ENCODE measurements at places on chromosomes 6 and 20.

DNA sequence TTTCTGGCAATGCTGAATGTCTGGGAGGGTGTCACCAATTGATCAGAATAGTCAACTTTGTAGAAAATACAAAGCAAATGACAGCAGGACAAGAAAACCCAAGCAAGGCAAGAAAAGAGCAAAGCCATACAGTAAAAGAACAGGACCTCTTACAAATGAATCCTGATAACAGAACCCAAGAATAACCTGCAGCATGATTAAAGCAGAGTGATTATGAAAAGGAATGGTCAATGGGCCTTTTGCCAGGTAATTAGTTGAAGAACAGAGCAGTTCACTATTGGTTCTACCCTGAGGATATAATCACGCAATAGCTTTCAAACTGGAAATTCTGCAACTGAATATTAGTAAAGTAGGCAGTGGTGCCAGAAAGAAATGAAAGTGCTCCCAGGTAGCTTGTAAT, 319.8 kb downstream of the FRK start:
- no peak for DNase-seq

GRCh38 chr6:90384720-90385119, 88.1 kb upstream of the BACH2 start:
- DNase-seq, result no peak

DNA sequence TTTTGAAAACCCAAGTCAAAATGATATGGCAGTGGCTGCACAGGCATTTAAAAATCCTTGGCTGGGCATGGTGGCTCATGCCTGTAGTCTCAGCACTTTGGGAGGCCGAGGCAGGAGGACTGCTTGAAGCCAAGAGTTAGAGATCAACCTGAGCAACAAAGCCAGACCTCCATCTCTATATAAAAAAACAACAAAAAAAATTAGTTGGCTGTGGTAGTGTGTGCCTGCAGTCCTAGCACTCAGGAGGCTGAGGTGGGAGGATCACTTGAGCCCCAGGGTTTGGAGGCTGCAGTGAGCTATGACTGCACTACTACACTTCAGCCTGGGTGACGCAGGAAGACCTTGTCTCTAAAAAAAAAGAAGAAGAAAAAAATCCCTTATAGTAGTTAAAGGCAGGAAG, 142.9 kb downstream of the MYB start:
- DNase-seq, result no peak

- DNase-seq, result peak; percentile 54
Observed at GRCh38 chr6:137217801-137218472, 1.2 kb downstream of the IFNGR1 start.

- DNase-seq, result no peak
Observed at GRCh38 chr6:24076011-24076410, 50.0 kb upstream of the NRSN1 start.

GRCh38 chr20:39676857-39677391, 714.8 kb downstream of the DHX35 start:
- DNase-seq, result peak; percentile 38

DNA sequence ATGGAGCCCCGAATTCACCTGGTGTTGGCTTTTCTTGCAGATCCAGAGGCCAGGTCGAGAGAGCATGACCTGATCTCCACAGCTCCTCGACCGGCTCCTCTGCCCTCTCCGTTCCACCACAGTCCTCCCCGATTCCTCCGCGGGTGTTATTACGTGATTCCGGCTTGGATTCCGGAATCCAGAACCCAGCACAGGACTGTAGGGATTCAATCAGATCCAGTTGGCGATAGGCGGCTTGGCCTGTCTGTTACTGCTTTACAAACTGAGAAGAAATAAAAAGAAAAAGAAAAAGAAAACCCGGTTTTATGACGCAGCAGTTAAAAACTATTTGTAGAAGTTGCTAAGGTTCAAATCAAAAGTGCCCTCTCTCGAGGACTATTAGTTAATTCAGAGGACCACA, 222.7 kb downstream of the EYA2 start:
- no peak for DNase-seq

GRCh38 chr6:36769676-36770499, 69.4 kb downstream of the CPNE5 start:
- peak; percentile 60 for DNase-seq

GRCh38 chr20:44028003-44028730, 113.5 kb downstream of the TOX2 start:
- DNase-seq, result no peak

DNA sequence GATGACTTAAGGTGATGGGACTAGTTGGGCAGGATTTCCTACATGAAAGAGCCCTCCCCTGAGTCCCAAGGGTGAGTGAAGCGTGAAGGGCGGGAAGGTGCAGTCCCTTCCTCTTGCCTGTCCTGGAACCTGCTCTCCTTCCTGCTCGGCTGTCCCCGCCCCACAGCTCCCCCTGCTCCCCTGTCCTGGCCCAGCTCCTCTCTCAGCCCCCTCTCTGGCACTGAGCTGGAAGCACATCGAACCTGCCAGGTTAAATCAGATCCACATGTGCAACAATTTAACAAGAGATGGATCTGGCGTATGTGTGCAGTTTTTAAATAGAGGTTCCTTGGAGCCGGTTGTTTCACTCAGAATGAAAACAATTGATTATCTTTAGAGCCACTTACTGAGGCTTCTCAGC, 95.0 kb downstream of the LRFN2 start:
- no peak for DNase-seq

DNA sequence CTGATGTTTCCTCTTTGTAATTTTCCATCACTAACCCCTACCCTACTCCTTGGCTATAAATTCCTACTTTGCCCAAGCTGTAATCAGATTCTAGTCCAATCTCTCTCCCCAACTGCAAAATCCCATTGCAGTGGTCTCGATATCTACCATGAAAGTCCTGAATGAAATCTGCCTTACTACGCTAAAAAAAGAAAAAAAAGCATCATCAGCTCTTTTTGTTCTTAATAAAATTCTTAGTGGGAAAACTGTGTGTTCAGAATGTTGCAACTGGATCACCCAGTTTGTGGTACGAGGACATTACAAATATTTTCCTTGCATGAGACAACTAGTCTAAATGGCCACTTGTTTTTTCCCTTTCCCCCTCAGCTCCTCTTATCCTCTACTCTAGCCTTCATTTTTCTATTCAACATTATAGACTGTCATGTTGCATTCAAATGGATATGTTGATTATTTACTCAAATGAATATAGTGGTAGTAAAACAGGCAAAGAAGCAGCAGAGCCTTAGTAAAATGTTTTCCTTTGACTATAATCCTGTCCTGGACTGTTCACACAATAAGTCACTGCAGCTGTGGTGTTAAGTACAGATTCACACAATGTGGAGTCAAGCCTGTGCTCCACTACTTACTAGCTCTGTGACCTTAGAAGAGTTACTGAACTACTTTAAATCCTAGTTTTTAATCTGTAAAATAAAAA, 527.1 kb upstream of the MARCKS start:
- DNase-seq, result no peak

DNA sequence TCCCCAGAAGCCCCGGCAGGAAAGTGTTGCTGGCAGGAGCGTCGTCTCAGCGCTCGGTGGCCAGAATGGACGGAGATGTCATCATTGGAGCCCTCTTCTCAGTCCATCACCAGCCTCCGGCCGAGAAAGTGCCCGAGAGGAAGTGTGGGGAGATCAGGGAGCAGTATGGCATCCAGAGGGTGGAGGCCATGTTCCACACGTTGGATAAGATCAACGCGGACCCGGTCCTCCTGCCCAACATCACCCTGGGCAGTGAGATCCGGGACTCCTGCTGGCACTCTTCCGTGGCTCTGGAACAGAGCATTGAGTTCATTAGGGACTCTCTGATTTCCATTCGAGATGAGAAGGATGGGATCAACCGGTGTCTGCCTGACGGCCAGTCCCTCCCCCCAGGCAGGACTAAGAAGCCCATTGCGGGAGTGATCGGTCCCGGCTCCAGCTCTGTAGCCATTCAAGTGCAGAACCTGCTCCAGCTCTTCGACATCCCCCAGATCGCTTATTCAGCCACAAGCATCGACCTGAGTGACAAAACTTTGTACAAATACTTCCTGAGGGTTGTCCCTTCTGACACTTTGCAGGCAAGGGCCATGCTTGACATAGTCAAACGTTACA, 817 bp downstream of the GRM1 start:
- no peak for DNase-seq

- DNase-seq, result no peak
Observed at GRCh38 chr20:25376236-25376635, 14.4 kb downstream of the ABHD12 start.

- no peak for DNase-seq
Observed at GRCh38 chr20:59645761-59646171, 41.4 kb downstream of the PHACTR3 start.

DNA sequence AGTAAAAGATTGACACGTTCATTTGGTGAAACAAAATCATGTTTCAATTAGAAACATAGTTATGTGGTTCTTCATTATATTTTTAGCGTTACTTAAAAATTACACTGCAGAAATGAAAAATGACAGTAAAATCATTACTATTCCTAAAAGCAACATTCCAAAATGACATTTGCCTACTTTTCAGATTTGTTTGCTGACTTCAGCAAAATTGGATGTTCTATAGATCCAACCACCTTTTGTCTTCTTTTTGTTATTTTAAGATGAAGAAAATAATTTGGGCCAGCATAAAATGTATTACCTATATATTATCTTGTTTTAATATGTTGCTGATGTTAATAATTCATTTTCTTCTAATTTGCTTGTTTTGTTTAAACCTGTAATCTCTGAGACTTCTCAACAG, 30.5 kb downstream of the STXBP5 start:
- DNase-seq, result no peak

DNA sequence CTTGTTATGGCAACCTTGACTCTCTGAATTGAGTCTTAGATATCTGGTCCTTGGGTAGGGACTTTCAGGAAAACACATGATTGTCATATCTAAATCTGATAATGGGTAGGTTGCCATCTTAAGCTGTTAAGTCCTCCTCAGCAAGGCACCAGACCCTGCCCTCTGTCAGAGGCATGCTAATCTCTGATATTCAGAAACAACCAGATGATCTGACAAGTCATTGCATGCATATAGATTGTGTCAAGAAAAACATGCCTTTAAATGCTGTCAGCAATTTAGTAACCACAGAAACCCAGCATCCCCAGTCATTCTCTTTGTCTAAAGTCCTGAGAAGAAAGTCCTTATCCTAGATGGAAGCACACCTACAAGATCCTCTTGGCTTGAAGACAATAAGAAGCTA, 149.1 kb downstream of the EDN1 start:
- DNase-seq, result no peak

GRCh38 chr20:52448513-52449232, 257.1 kb upstream of the ZFP64 start:
- no peak for DNase-seq

GRCh38 chr6:64084185-64084663, 448.6 kb downstream of the PHF3 start:
- DNase-seq, result no peak

DNA sequence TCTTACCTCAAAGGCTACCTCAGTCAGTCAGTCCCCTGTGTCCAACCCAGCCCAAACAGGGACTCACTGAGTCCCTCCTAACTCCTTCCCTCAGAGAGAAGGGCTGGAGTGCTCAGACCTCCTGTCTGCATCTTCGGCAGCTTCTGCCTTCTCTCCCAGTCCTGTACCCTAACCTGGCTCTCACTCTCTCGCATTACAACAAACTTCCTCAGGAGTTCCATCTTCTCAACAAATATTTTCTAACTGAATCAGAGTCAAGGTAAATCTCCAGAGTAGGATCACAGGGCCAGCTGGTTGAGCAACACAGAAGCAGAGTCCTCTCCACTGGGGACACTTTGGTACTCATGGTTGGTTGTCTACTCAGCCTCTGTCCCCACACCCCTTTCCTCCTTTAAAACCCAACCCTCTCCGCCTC, 92.3 kb downstream of the MRPL14 start:
- peak; percentile 48 for DNase-seq

GRCh38 chr6:56658326-56658725, 15.6 kb upstream of the DST start:
- DNase-seq, result no peak

- DNase-seq, result no peak
Observed at GRCh38 chr6:128295670-128296069, 224.7 kb downstream of the PTPRK start.

DNA sequence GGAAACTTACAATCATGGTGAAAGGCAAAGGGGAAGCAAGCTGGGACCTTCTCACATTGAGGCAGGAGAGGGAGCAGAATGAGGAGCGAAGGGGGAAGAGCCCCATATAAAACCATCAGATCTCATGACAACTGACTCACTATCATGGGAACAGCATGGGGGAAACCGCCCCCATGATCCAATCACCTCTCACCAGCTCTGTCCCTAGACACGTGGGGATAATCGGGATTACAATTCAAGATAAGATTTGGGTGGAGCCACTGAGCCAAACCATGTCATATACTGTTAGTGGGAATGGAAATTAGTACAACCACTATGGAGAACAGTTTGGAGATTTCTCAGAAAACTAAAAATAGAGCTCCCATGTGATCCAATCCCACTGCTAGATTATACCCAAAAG, 163.7 kb downstream of the MANEA start:
- no peak for DNase-seq

DNA sequence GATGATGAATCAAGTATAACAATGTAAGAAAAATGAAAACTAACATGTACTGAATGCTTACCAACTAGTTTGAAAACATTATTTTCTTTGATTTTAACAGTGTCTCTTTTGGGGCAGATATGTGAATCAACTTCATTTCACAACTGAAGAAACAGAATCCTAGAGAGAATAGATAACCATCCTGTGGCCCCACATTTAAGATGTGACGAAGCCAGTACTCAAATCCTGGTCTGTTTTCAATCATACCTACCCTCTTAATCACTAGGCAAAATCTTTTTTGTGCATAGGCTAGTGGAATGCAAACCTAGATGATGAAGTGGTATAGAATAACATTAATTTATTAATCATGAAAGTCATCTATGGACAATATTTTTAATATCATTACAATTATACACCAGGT, 371.6 kb upstream of the EPHA7 start:
- DNase-seq, result peak; percentile 57

GRCh38 chr6:65776332-65776731, 69.3 kb upstream of the EYS start:
- no peak for DNase-seq

GRCh38 chr6:26033941-26034354, 53.3 kb upstream of the HFE start:
- DNase-seq, result no peak

- DNase-seq, result peak; percentile 34
Observed at GRCh38 chr6:116512111-116512559, 696 bp downstream of the CALHM5 start.
